ENCODE measurements at places on chromosomes 16 and 17.
A peak's percentile ranks its signal among the peaks of the same experiment; 100 is the strongest.

GRCh38 chr17:965311-965989 is 14.1 kb downstream of the NXN start:
- no peak for DNase-seq

- DNase-seq, result no peak
Measured at GRCh38 chr16:25626172-25626571, 65.6 kb upstream of the HS3ST4 start.

- no peak for DNase-seq
Measured at GRCh38 chr17:40467281-40467867, 24.1 kb downstream of the IGFBP4 start.

DNA sequence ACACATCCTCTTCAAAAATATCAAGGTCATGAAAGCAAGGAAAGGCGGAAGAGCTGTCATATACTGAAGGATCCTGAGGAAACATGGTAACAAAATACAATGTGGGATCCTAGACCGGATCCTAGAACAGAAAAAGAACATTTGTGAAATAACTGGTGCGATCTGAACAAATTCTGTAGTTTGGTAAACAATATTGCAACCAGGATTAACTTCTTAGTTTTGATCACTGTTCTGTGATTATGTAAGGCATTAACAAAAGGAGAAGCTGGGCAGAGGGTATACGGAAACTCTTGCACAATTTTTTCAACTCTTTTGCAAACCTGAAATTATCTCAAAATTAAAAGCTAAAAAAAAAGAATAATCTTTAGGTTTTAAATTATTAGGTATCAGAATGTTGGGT is 109.7 kb downstream of the TRIM37 start:
- DNase-seq, result no peak

DNA sequence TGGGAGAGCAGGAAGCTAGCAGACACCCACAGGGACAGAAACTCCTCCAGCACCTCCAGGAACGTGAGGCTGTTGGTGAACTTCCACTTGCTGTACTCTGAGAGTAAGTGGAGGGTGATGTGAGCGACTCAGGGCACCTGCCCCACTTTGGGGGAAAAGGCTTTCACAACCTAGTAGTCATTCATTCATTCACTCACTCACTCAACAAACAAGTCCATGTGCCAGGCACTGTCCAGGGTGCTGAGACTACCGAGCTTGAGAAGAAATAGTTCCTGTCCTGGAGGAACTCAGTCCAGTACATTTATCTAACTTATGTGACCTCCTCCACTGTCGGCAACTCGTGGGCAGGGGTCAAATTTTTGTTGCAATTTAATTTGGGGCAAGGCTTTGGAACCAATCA is 26.6 kb downstream of the LGALS9 start:
- no peak for DNase-seq

- DNase-seq, result no peak
Measured at GRCh38 chr16:88387941-88388627, 5.3 kb downstream of the ZNF469 start.

DNA sequence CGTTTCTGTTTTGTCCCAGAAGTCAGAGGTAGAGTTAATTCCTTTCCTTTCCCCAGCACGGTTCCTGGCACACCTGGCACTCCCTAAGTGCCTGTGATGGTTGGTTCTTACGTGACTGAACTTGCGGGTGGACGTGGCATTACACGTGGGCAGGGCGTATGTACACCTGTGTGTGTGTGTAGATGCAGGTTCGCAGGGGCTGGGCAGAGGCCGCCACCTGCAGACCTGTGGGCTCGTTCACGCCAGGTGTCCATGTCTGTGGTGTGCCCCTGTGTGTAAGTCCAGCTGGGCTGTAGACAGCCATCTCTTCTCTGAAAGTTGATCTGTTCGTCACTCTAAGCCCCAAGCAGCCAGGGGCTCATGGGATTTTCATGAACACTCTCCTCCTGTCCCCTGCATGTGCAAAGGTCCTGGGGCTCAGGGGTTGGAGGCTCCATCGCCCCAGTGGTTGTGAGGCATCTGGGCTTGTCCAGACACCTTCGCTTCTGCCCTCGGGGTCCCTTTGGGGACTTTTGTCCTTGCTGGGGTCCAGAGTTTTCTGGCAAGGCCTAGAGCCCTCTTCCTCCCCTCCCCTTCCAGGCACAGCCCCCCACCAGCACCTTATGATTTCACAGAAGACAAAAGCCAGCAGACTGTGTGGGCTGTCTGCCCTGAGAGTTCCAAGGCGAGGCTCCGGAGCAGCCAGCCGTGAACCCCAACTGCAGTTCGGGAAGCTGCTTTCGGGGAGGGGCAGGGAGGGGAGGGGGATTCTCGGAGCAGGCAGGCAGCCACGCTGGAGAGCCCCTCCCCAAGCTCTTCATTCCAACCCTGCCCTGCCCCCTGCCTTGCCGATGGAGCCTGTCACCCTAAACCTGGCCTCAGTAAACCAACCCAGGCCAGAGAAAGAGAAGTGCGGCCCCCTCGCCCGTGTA is 5.4 kb upstream of the FSCN2 start:
- DNase-seq, result no peak

DNA sequence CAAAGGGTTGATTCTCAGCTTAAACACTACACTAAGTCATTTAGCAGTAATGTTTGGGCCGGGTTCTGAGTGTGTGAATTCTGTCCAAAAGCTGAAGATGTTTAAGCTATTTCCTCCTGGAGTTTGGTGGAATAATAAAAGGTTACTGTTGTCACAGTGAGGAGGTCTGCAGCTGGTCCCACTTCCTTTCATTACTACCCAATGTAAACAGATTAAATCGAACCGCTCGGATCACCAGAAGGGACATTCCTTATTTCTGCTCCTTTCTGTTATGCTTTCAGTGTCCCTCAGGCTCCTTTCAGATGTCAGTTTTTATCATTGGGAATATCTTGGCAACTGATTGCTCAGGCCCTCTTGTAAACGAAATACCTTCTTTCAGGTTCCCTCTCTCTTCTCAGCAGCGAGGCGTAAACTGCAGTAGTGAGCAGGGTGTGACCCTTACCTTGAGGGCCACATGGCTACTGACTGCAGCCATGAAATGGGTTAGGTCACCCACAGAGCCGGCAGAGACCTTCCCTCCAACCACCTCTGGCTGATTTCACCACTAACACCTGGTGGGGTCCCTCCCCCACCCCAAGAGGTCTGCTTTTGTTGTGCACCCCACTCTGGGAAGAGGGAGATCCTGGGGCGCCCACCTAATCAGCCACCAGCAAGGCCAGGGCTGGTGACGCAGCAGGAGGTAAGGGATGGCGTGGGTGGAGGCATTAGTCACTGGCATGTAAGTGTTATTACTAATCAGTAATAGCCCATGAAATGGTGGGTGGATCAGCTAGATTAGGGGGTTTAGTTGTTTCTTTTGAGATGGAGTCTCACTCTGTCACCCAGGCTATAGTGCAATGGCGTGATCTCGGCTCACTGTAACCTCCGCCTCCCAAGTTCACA is 117.6 kb downstream of the VPS53 start:
- DNase-seq, result peak; percentile 4

- no peak for DNase-seq
Measured at GRCh38 chr16:81483970-81484595, 39.5 kb downstream of the CMIP start.

DNA sequence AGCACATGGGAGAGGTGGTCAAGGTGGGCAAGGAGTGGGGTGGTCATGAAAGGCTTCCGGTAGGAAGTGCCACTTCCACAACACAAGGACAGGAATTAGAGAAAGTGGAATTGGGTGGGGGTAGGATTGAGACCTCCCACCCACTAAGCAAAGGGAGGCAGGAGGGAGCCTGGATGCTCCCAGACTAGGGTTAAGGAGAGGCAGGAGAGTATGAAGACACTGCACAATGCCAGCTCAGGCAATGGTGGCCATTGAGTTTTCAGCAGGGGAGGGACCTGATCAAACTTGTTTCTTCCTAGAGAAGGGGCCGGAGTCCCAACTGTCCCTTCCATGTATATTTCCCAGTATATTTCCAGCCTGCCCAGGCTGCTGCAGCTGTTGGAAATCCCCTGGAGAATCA is 3.1 kb upstream of the RAB11FIP4 start:
- no peak for DNase-seq

- DNase-seq, result no peak
Measured at GRCh38 chr16:58378401-58378800, 13.9 kb upstream of the GINS3 start.

DNA sequence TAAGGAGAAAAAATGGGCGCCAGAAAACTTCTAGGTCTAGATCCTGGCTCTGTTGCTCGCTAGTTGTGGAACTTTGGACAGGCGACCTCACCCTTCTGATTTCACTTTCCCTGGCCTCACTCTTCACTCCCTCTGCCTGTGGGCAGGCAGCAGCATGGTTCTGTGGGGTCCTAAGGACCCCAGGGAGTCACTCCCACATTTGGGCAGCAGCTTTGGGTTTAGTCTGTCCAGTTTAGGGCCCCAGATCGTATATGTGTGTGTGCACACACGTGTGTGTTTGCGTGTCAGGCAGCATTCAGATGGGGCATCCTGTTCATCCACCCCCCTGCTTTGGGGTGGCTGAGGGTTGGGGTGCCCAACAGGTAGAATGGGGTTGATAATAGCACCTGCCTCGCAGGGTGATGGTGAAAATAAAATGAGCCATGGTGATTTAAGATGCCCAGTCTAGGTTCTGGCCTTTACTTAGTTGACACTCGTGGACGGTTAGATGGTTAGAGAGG is 102.2 kb downstream of the RAB11FIP4 start:
- DNase-seq, result no peak

DNA sequence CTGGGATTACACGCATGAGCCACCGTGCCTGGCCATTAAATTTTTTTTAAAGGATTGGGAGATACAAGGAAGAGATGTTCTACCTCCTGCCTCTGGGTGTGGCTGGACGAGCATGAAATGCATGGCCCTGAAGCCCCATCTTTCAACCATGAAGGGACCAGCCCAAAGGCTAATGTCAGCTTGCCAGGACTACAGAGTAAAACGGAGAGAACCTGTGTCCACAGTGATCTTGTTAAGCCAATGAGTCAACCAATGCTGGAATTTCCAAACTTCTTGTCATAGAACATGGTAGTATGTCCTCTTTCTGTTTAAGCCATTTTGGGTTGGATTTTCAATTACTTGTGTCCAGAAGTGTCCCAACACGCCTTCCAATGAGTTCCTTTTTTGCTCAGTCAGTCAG is 71.3 kb downstream of the RTN4RL1 start:
- DNase-seq, result no peak

- DNase-seq, result no peak
Measured at GRCh38 chr16:9778849-9779248, 403.4 kb downstream of the GRIN2A start.

- no peak for DNase-seq
Measured at GRCh38 chr16:2784358-2785100, 2.8 kb downstream of the PRSS33 start.

DNA sequence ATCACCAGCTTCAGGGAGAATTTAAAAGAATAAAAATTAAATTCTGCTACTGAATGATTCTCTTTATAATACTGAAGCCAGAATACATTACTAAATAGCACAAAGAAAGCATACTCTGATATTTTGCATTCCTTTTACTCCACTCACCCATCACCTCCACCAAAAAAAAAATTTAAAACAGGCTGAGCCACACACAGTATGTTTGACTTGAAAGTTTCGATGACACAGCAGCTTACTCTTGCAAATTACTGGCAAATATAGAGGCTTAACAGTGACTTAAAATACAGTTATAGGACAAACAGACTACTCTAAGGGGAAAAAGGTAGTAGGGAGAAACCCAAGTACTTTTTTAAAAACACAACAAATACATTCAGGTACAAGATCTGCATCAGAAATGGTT is 39.2 kb downstream of the GPATCH8 start:
- DNase-seq, result no peak

GRCh38 chr16:55426865-55427484 is 52.0 kb upstream of the MMP2 start:
- no peak for DNase-seq

DNA sequence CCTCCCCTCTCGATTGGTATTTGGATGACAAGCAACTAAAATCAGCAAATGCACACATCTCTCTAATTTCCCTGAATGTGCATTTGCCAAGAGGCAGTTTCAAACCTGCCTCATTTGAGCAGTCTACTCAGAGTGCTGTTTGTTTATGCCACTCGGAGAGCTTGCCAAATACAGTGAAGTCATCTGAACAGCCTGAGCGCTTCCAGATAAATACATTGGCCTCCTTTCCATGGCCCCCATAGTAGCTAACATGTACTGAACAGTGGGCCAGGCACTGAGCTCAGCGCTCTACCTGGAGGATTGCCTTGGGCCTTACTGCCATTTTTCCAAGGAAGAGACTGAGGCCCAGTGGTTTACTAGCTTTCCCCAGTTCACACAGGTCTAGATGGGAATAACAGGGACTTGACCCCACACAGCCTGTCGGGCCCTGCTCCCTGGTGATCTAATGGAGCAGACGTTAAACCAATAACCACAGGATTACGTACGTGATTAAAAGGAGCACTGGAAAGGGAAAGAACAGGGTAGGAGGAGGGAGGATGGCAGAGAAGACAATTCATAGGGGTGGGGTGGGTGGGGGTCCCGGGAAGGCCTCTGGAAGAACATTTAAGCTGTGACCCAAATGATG is 18.7 kb upstream of the ANKRD40CL start:
- peak; percentile 23 for DNase-seq

DNA sequence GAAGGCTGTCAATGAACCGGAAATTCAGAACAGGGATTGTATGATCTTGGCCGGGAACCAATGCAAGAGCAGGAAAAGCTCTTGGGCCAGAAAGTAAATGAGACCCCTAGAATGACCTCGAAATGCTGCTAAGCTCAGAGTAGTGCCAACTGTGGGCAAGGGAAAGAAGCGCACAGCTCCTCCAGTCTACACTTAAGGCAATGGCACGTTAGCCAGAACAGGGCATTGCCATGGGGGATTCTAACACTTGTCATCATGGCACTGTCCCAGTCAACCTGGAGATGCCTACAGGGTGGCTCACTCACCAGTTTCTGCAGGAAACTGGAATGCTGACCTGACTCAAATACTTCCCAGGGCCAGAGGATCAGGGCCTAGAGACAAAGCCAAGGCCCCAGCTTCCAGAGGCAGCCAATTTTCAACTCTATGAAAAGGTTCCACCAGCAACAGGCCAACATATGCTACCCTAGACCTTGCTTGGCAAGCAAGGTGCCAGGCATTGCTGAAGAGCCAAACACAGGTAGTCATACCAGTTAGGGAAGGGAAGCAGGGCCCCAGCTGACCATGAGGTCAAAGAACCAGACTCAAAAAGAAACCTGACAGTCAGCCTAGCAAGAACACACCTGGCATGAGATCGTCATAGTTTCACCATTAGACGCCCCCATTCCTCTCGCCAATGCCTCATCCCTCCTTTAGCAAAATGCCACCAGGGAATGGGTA is 34.9 kb downstream of the ARHGAP17 start:
- no peak for DNase-seq

Data from NCI-H2081 (cell line).